ENCODE measurements at places on chromosomes 2 and 18. TPM values are rescaled to one million over a fixed set of nuclear protein-coding genes. Genes with fewer than 3 reads are reported as not detected.
A peak's percentile ranks its signal among the peaks of the same experiment; 100 is the strongest.

IL1F10 gene
- not detected for polyA plus RNA-seq

DNA sequence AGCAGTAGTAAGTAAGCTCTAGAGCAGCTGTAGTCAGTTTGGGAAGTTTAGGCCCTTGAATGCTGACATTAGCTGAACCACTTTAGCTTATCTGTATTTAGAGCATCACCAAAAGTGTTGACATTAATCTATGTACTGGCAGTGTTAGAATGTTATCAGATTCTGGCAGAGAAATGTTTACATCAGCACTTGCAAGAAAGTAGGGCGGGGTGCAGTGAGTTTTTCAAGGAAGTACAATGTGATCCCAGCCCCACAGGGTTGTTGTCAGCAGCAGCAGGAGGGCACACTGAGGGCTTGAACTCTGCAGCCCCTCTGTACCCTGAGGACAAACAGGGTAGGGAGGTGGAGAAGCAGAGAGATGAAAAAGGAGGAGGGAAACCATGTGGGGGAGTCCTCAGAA, 35.5 kb upstream of the RMP24 start:
- peak; percentile 19 for DNase-seq
- no peak overlapping the region for H3K4me3 ChIP-seq
- H3K36me3 ChIP-seq: no peaks in the 10 kb centered on the region
- H3K27ac ChIP-seq: no peak overlapping the region
- H3K27me3 ChIP-seq: peaks cover 5% of the 10 kb centered on the region

C2orf76 gene
- 22.6 TPM for polyA plus RNA-seq

DNA sequence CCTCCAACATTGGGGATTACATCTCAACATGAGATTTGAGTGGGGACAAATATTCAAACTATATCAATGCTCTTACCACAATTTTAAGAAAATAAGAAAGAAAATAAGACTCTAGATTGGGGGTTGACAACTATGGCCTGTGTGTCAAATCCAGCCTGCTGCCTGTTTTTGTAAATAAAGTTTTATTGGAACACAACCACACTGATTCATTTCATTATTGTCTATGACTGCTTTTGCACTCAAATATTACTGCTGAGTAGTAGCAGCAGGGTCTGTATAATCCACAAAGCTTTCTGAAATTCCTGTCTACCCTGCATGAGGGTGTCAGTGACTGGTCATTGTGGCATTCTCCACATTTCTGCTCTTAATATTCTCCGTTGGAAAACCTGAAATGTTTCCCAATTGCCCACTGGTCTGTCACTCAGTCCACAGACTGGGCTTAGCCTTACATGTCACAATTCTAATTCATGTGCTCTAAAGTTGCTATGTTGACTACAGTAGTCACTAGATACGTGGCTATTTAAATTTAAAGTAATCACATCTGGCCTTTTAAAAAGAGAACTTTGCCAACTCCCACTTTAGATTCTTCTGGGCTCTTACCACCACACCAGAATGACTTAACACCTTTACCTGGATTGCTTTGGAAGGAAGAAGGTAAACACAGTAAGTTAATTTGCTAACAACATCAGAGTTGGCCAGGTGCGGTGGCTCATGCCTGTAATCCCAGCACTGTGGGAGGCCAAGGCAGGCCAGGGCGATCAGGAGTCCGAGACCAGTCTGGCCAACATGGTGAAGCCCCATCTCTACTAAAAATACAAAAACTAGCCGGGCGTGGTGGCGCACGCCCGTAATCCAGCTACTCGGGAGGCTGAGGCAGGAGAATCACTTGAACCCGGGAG, 86.9 kb downstream of the CLHC1 start:
- no peaks in the 10 kb centered on the region for H3K27me3 ChIP-seq
- DNase-seq: no peak
- H3K27ac ChIP-seq: no peak overlapping the region
- H3K4me1 ChIP-seq: peaks cover 12% of the 10 kb centered on the region
- H3K36me3 ChIP-seq: no peaks in the 10 kb centered on the region

FOXD4L1 gene
- 0.32 TPM for polyA plus RNA-seq

DNA sequence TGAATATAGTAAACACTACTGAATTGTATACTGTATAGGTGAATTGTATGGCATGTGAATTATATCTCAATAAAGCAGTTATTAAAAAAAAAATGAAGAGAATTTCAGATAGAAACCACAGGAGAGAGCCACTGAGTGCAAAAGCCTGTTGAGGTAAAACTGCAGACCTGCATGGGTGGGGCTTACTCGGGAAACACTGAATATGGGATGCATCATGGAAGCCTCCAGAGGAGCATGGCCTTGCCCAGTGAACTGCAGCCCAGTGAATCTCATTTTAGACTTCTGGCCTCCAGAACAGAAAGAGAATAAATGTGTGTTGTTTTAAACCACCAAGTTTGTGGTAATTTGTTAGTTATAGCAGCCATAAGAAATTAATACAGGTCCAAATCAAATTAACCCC, 15.7 kb downstream of the GPATCH11 start:
- H3K27ac ChIP-seq: no peak overlapping the region
- H3K4me1 ChIP-seq: no peaks in the 10 kb centered on the region
- H3K36me3 ChIP-seq: peaks cover 47% of the 10 kb centered on the region
- no peak overlapping the region for H3K4me3 ChIP-seq
- DNase-seq: no peak

PDCD1 gene
- 6.1 TPM for polyA plus RNA-seq

GRCh38 chr2:217248312-217248935, 388.6 kb upstream of the TNP1 start:
- no peaks in the 10 kb centered on the region for H3K27me3 ChIP-seq
- H3K4me3 ChIP-seq: no peak overlapping the region
- no peak for DNase-seq
- H3K4me1 ChIP-seq: no peaks in the 10 kb centered on the region
- H3K36me3 ChIP-seq: no peaks in the 10 kb centered on the region
- H3K27ac ChIP-seq: no peak overlapping the region

G6PC2 gene
- polyA plus RNA-seq: not detected

DNA sequence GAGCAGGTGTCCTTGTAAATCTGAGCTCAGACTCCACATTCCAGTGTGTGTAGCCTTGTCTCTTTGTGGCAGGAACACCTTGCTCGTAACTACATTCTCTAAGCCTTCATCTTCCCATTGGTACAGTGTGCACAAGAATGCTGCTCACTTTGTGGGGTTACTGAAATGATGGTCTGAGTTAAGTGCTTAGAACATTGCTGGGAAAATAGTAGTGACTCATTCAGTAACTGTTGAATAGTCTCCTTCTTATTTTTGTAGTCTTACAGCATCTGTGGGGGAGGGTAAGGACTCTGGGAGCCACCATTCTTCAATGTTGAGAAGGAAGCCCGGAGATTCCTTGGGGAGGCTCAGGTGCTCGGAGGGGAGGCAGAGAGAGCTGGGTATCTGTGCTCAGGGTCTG, 236.0 kb upstream of the HDAC4 start:
- H3K27ac ChIP-seq: no peak overlapping the region
- H3K4me1 ChIP-seq: no peaks in the 10 kb centered on the region
- no peak for DNase-seq
- no peaks in the 10 kb centered on the region for H3K27me3 ChIP-seq
- no peaks in the 10 kb centered on the region for H3K36me3 ChIP-seq

- no peaks in the 10 kb centered on the region for H3K36me3 ChIP-seq
- no peak for DNase-seq
- H3K27ac ChIP-seq: no peak overlapping the region
Observed at GRCh38 chr18:45365835-45366234, 249.4 kb upstream of the SLC14A2 start.

ADRA2B gene
- not detected for polyA plus RNA-seq

TCF7L1 gene
- polyA plus RNA-seq: 0.10 TPM

DNA sequence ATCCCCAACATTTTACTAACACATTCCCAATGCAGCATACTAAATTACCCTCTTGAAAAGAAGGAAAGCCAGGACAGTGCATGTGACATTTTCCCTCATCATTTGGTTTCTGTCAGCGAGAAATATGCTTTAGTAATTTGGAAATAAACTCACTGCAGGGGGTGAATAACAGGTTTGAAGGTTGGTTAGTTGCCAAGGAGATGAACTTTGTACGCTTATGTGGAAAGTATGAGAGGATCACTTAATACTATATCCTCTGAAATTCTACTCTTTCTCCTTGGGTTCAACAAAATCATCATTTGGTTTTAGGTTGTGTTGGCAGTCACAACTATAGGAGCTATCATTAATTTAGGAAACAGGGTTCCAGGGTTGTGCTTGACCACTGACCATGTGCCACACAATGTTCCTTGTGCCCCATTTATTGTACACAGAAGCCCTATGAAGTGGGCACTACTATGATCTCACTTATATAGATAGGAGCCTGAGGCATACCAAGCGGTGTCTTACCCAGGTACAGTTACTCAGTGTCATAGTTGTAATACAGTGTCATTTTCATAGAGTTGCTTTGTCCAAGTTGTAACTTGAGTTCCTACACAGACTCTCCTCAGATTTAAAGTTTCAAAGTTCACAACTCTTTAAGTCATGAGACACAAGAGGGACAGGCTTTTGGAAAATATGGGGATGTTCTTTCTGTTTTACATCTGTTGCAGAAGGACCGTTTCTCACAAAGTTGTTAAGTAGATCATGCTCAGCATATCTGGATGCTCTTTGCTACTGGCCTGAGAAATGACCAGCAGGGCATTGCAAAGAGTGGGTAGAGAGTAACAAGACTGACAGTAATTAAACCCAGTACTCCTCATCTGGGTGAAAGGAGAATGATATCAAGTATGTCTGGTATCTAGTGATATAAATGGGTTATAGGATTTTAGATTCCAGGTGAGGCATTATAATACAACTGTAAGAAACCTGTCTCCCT, 91.8 kb downstream of the MAP4K4 start:
- H3K4me1 ChIP-seq: peaks cover 8% of the 10 kb centered on the region
- no peak overlapping the region for H3K27ac ChIP-seq
- H3K4me3 ChIP-seq: no peak overlapping the region
- DNase-seq: no peak

VWA3B gene
- polyA plus RNA-seq: not detected

LRRC30 gene
- polyA plus RNA-seq: not detected

UPP2 gene
- not detected for polyA plus RNA-seq

DNA sequence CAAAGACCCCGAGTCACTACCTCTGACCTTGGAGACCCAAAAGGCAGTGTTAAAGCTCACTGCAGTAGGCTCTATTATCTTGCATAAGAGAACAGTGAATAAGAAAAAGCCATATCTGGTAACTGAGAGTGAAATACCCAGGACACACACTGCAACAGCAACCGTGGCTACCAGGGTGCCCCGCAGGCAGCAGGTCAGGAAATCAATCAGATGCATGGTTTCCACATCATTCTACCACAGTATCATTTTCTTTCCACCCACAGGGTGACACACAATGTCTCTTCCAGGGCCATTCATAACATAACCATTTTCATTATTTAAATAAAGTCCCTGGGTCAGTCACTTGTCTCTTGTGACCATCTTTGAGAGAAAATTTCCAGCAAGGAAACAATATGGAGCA, 131.3 kb downstream of the CCBE1 start:
- H3K4me1 ChIP-seq: no peaks in the 10 kb centered on the region
- H3K27ac ChIP-seq: no peak overlapping the region
- no peaks in the 10 kb centered on the region for H3K36me3 ChIP-seq
- no peak for DNase-seq

DNA sequence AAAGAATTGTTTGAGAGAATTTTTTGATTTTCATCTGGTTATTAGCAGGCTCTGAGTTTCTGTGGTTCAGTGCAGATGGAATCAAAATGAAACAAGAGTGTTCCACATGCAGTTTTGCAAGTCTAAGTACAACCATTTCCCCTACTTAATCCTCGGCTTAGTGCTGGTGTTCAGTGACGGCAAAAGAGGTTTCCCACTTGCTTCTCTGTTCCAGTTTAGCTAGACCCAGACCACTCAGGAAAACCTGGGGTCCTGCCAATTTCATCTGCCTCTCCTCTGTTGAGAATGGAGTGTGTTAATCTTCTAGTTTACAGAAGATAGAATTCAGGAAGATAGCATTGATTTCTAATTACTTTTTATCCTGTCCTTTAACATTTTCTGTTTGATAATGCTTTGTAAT, 996.2 kb upstream of the FANCL start:
- no peak overlapping the region for H3K27ac ChIP-seq
- H3K4me1 ChIP-seq: no peaks in the 10 kb centered on the region
- H3K36me3 ChIP-seq: no peaks in the 10 kb centered on the region
- no peak for DNase-seq
- no peak overlapping the region for H3K4me3 ChIP-seq

SPP2 gene
- not detected for polyA plus RNA-seq

- H3K4me3 ChIP-seq: no peak overlapping the region
- no peaks in the 10 kb centered on the region for H3K4me1 ChIP-seq
Observed at GRCh38 chr2:21895200-21895599, 771.4 kb downstream of the TDRD15 start.

DNA sequence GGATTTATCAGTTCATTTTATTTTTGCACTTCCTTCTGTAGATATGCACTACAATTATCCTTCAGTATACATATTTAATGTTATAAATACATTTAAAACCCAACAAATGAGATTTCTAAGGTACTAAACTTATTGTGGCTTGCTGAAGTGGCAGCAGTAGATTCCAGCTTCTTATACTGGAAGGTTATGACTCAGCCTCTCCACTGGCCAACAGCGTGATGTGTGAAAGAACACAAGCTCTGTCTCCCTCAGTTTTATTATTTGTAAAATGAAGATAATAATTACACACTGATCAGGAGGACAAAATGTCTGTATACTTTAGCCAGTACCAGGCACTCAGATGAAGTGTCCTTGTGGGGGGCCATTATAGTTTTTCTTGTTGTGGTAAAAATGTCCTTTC, 1147.1 kb downstream of the CNTNAP5 start:
- no peaks in the 10 kb centered on the region for H3K27me3 ChIP-seq
- no peak for DNase-seq

DNA sequence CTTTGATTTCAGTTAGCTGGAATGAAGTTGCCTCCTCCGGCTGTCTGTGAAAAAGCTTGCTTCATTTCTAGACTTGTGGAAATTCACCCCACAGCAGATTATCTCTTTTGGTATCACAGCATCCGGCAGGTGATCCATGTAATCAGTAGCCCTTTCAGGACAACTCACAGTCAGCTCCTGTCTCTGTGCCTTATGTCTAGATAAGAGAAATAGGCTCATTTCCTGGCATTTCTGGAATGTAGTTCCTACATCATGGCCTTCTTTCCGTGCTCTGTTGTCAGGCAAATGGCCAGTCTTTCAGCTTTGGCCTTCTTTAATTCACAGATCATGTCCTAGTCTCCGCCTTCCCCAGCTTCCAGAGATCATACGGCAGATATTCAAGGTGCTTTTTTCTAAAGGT, 455.4 kb downstream of the NUP35 start:
- no peak overlapping the region for H3K27ac ChIP-seq
- H3K4me3 ChIP-seq: no peak overlapping the region
- H3K4me1 ChIP-seq: no peaks in the 10 kb centered on the region
- no peaks in the 10 kb centered on the region for H3K36me3 ChIP-seq
- DNase-seq: no peak
- no peaks in the 10 kb centered on the region for H3K27me3 ChIP-seq

GRCh38 chr18:37987901-37988300, 422.3 kb upstream of the CELF4 start:
- no peak overlapping the region for H3K4me3 ChIP-seq
- no peak overlapping the region for H3K27ac ChIP-seq
- H3K36me3 ChIP-seq: no peaks in the 10 kb centered on the region
- no peak for DNase-seq
- no peaks in the 10 kb centered on the region for H3K27me3 ChIP-seq
- no peaks in the 10 kb centered on the region for H3K4me1 ChIP-seq

- no peak for DNase-seq
- H3K27ac ChIP-seq: no peak overlapping the region
- H3K36me3 ChIP-seq: no peaks in the 10 kb centered on the region
- peaks cover 19% of the 10 kb centered on the region for H3K27me3 ChIP-seq
Observed at GRCh38 chr2:118031566-118031965, 17.7 kb upstream of the CCDC93 start.

DSEL gene
- 0.01 TPM for polyA plus RNA-seq
